ENCODE measurements at places on chromosomes 11 and 22.

- DNase-seq: no peak
These were observed 316.2 kb downstream of the SOX6 start for GRCh38 chr11:16040151-16040550.

DNA sequence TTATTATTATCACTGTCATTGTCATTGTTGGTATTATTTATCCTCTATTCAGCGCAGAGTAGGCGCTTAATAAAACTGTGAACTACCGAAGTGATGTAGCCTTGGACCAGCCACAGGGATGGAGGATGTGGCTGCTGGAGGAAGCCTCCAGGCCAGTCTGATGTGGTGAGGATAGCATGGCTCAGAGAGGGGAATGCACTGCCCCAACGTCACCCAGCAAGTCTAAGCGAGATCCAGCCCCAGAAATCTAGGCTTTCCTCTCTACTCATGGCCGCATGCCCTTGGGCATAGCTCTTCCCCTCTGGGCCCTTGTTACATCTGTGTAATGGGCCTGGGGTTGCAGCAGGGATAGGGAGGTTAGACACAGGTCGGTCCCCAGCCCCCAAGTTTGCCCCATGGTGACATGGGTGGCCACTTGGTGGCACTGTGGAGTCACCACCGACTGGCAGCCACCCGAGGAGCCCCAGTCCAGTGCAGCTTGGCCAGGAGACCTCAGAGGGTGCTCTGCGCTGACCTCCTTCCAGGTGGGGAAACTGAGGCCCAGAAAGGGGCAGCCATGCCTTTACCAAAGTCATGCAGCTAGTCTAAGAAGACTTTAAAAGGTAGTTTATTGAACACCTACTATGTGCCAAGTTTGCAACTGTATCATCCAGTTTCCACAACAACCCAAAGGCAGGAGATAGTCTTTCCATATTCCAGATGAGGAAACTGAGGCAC lies 395.7 kb downstream of the MN1 start:
- no peak for DNase-seq

DNA sequence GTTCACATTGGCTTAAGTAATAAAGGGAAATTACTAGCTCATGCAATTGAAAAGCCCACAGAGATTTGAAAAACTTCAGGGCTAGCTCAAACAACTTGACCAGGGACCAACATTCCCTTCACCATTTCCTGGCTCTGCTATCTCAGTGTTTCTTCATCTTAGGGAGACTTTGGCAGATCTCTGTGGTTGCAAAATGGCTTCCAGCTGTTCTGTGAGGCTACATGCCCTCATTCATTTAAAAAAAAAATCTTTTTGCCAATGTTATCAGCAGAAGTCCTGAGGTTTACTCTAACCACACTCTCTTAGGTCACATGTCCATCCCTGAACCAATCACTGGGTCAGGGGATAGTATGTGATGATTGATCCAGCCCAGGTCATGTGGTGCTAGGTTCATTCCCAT lies 13.9 kb upstream of the RASSF10 start:
- DNase-seq: no peak

GRCh38 chr22:44155115-44155514 lies 25.6 kb upstream of the PARVG start:
- no peak for DNase-seq

GRCh38 chr22:44956840-44957767 lies 52.7 kb downstream of the PHF21B start:
- no peak for DNase-seq

GRCh38 chr22:42296381-42296853 lies 26.0 kb upstream of the TCF20 start:
- DNase-seq: no peak

DNA sequence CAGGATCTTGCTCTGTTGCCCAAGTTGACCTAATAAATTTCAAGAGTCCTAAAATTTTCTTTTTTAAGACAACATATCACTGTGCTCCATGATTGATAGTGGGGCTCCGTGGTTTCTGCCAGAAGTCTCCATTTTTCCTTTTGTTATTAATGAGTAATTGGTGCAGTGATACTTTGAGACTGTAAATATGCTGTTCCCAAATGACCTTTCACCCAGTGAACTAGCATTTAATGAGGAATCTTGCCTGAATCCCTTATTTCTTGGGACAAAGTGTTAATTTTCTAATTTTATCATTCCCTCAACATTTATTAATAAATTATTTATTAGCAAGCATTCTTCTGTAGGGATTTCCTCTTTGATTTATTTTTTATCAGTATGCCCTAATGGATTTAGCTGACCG lies 2.3 kb upstream of the DHCR7 start:
- no peak for DNase-seq

DNA sequence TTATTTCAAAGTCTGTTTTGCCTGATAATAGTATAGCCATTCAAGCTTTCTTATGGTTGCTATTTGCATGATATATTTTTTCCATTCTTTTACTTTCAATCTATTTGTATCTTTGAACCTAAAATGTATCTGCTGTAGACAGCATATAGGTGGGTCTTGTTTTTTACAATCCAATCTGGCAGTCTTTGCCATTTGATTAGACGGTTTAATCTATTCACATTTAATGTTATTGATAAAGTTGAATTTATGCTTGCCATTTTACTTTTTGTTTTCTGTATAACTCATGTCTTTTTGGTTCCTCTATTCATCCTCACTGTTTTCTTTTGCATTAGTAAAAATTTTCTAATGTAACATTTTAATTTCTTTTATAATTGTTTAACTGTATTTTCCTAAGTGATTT lies 37.4 kb downstream of the MMP20 start:
- no peak for DNase-seq

DNA sequence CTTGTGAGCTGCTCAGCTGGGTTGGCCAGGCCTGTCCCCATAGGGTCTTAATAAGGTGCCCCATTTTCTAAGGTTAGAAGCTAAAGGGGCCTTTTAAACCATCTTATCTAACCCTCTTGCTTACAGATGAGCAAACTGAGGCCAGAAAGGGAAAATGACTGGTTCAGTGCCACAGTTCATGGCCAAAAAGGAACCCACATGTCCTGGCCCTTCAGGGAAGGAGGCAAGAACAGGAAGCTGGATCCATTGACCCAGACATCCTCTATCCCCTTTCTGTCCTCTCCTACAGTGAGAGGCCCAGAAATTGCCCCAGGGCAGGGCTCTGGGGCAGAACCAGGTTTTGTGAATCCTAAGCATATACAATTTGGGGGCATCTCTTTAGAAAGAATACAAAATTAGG lies 10.0 kb downstream of the PRG3 start:
- no peak for DNase-seq

Data from GF-D8 (cell line).